GF-D8 (cell line): ENCODE measurements at places on chromosomes 2 and 18.

- DNase-seq = no peak
These were observed 7.8 kb downstream of the CDK15 start for GRCh38 chr2:201813996-201814760.

DNA sequence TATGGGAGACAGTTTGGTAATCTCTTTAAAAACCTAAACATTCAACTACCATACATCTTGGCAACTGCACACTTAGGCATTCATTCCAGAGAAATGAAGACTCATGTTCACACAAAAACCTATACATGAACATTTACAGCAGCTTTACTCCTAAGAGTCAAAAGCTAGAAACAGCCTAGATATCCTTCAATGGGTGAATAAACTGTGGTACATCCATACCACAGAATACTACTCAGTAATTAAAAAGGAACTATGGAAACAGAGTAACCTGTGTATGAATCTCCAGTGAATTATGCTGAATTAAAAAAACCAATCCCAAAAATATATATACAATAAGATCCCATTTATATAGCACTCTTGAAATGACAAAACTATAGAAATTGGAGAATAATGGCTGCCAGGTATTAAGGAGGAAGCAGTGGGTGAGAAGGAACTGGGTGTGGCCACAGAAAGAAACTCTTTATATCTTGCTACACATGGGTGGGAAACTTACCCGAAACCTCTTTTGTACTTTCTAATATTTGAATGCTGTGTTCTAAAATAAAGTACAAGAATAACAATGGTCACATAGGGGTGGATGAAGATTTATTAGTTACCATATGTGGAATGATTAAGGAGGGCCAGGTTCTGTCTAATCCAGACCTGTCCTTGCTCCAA, 13.7 kb downstream of the SESTD1 start:
- no peak for DNase-seq

- no peak for DNase-seq
These were observed 2135.6 kb upstream of the CELF4 start for GRCh38 chr18:39701055-39701783.

DNA sequence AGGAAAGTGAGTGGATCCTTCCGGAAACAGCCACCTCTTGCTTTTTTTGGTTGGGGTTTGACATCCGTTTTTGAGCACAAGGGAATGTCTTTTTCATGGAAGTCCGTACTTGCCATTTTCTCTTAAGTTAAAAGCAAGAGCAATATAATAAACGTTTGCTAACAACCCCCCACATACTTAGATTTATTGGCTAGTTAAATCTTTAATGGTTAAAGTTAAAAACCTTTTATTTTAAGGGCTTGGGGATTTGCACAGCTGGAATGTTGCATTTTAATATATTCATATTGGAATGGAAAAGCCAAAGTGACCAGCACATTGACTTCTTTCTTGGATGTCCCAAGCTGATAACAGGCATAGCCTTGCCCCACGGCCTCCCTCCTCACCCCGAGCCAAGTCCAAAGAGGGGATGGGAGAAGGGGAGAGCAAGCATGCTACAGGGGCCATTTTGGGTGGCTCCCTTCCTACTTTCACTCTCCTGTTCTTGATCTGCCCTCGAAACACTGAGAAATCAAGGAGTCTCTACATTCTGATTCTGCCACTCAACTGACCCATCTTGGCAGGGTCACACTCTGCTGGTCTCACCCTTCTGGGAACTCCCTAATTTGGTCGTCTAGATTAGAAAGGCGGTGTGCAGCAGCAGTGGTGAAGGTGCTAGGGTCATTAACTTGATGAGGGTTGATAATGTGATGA, 48.1 kb upstream of the PKDCC start:
- no peak for DNase-seq
